ENCODE measurements at places on chromosomes 13 and 19. TPM values are rescaled to one million over a fixed set of nuclear protein-coding genes. Genes with fewer than 3 reads are reported as not detected.

DNA sequence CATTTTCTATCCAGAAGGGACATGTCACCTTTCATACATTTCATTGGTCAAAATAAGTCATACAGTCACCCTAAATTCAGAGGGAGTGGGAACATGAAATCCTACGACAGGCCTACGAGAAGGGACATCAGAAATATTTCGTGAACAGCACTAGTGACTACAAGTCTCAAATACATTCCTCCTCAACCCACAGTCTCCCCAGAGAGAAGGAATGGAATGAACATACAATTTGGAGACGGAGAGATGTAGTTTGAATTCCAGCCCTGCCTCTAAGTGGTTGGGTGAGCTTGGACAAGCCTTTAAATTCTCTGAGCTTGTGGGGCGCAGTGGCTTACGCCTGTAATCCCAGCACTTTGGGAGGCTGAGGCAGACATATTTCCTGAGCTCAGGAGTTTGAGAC, 9.9 kb downstream of the SERTM1 start:
- no peak for DNase-seq

DNA sequence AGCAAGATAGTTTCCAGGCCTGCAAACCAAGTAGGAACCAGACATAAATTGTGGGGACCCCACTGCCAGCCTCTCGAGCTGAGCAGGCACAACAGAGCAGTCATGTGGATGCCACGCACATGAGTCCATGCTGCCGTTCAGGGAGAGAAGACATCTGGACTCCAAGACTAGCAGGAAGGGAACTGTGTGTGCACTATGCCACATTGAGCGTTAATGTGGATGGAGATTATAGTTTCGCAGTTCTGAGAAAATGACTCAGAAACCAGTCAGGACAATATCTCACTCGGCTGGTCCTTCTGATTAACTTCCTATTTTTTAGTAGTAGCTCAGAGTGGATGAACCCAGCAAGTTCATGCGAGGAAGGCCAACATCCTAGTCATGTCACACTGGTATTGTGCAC, 124.9 kb downstream of the CRYL1 start:
- DNase-seq: no peak

GRCh38 chr13:21066946-21067345, 5.6 kb upstream of the LATS2 start:
- DNase-seq: no peak

DNA sequence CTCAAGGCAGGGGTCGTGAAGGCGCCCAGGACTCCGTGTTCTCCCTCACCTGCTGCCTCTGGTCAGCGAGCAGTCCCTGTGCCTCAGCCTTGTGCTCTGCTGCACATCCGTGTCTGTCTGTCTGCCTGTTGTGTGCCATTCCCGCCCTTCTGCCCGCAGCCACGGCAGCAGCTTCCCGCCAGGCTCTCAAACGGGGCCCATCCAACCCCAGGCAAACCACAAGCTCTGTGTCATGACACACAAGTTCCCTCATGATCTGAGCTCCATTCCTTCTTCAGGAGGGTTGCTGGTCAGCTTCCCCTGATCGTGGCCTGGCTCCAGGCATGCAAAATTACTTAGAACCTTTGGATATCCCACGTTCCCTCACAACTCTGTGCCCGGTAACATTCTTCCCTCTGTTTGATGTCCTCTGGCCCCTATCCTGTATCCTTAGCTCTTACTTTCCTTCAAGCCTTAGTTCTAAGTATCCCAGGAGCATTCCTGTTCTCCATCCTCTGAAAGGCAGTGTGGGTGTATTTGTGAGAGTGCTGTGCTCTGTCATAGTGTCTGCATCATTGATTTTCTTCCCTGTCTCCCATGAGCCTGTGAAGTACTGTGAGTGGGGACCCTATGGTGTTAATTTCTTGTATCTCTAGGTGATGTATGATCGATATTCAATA, 3.2 kb downstream of the GPR183 start:
- no peak for DNase-seq

DNA sequence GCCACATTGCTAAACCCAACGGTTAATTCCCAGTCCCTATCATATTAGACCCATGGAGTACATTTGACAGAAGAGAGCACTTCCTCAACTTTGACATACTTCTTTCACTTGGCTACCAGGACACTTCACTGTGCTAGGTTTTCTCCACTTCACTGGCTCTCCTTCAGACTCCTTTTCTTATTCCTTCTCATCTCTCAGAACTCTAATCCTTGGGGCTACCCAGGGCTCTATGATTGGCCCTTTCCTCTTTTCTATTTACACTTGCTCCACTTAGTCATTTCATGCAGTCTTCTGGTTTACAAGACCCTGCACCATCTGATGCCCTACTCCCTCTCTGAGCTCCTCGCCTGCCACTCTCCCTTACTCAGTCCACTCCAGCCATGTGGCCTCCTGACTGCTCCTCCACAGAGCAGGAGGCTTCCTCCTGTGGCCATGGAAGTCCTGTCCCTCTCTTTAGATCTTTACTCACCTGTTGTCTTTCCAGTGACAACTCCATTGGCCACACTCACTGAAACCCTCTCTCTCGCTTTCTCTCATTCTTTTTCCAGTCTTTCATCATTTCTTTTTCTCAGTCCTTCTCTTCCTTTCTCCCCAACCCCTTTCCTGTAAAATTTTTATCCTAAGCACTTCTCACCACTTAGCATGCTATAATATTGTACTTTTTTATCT, 90.4 kb downstream of the TBC1D4 start:
- DNase-seq: no peak

DNA sequence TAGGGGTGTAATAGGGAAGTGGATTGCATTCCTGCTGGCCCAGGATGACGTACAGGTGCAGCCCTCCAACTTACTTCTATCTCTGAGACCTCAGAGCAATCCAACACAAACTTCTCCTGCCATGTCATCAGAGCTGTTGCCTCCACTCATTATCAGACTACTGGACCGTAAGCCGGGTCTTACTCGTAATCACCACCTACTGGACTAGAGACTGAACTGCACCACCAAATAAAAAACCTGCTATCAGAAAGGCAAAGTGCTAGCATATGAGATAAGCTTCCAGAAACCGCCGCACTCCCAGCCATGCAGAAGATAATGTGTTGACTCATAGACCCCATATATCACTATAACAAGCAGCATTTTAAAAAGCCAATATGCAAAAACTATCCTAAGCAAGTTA, 102.0 kb downstream of the SLITRK1 start:
- DNase-seq: no peak

The PRTN3 gene
- total RNA-seq: 0.58 TPM

The OR10H1 gene
- total RNA-seq: not detected

The IFI30 gene
- total RNA-seq: 612 TPM
